ENCODE measurements at places on chromosomes 3 and 15. TPM values are rescaled to one million over a fixed set of nuclear protein-coding genes. Genes with fewer than 3 reads are reported as not detected.

DNA sequence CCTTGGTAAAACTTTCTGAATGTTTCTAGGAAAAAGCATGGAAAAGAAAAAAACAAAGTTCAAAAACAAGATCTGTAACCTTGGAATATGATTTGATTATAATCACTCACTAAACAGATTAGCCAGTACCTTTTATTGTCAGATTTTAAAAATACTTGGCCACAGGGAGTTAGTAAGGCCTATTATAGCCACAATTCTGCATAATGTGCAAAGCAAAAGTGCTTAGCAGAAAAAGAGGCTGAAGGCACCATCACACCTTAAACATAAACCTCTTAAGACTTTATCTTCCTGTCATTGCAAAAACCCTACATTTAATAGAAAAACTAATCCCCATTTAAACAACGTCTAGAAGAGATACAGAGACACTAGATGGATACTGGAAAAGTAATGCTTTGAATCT lies 41.8 kb downstream of the CHSY1 start:
- no peak for DNase-seq

GRCh38 chr3:151275091-151275490 lies 3.3 kb downstream of the P2RY14 start:
- DNase-seq, result no peak

The BSN gene
- total RNA-seq, result 0.11 TPM

The IQCH gene
- total RNA-seq, result 4.3 TPM

DNA sequence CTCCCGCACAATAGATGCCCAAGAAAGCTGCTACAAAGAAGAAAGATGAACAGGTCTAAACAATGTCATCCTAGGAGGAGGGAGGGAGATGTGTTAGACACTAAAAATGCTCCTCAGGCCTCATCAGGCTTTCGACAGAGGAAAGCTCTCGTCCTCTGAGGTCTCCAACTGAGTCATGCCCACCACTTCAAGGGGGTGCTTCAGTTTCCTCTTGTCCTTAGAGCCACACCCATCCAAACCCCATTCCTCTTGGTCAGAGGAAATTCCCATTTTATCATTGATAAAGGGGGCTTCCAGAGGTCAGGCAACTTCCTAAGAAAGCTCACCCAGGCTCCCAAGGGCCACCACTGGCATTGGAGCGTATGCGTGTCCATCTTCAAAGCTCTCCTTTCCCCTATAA lies 50.1 kb downstream of the HEG1 start:
- no peak for DNase-seq

GRCh38 chr15:43190178-43190577 lies 5.0 kb downstream of the CCNDBP1 start:
- no peak for DNase-seq

The TGM5 gene
- total RNA-seq, result 0.21 TPM

The GADL1 gene
- total RNA-seq, result 0.37 TPM

GRCh38 chr15:54772663-54773062 lies 424.1 kb downstream of the RSL24D1 start:
- DNase-seq, result no peak

Data from SK-MEL-5 (cell line).